Stimulated activated CD4-positive, alpha-beta T cell treated with anti-CD3 and anti-CD28 coated beads, TNF-alpha, amount 100 ng/mL, for 48 hours (primary cell): ENCODE measurements at places on chromosomes 16 and 17.

DNA sequence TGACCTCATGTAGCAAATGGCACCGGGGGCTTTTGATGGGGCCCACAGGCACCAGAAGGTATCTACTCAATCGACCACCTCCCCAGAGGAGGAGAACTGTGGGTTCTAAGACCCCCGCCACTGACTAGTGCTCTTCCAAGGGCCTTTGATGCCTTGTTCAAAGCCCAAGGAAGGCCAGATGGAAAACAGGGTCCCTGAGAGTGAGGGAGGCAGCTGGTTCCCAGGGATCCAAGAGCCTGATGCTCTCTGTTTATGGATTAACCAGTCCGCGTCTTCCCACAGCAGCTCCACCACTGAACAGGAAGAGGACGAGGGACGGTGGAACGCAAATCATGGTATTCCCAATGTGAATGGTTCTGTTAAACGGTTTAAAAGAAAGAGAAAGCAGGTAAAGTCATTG lies 7.6 kb downstream of the PHB1 start:
- no peak for DNase-seq

DNA sequence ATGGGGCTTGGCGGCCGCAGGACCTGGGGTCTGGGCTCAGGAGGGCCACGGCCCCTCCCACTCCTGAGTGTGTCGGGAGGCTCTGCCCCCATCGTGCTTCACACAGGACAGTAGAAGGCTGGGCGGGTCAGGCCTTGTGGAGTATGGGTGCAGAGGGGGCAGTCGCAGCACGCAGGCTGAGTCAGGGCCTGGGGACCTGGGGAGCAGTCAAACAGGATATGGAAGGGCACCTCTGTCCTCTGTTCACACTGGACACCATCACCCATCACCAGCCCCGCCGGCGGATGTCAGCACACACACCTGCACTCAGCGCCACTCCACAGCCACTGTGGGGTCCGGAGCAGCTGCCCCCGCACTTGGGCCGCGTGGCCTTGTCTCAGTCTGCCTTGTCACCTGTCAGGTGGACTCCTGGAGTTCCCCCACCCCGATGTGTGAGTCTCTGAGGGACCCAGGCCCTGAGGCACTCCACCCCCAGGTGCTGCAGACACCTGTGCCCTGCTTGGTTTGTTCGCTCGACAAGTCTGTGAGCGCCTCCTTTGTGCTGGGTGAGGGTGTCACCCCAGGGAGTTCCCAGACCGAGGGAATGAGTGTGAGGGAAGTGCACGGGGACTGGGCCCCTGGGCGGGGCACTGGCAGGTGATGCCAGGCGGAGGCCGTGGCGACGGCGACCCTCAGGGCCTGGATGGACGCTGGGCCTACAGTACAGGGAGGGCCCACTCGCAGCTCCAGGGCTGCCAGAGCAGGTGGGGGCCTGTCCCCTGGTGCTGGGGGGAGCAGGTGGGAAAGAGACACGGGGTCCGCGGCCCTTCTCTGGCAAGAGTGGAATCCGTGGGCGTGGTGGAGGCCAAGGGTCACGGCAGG lies 31.7 kb downstream of the ZFPM1 start:
- no peak for DNase-seq

- DNase-seq: no peak
Observed at GRCh38 chr17:32305049-32305448, 36.9 kb downstream of the C17orf75 start.

- DNase-seq: no peak
Observed at GRCh38 chr17:50060951-50061712, 5.2 kb downstream of the ITGA3 start.

GRCh38 chr16:80441935-80442334 lies 98.9 kb upstream of the DYNLRB2 start:
- no peak for DNase-seq

GRCh38 chr17:32917842-32918241 lies 10.1 kb upstream of the TMEM98 start:
- DNase-seq: no peak

GRCh38 chr16:29825145-29826044 lies 5.1 kb downstream of the MVP start:
- no peak for DNase-seq

- no peak for DNase-seq
Observed at GRCh38 chr16:1225051-1225451, at the start of gene TPSG1. TPSG1 (minus strand) TSS chr16:1225268; CDS start chr16:1225252, 16 bp downstream.

GRCh38 chr16:18048853-18049546 lies 287.5 kb downstream of the NPIPA8 start:
- DNase-seq: no peak

DNA sequence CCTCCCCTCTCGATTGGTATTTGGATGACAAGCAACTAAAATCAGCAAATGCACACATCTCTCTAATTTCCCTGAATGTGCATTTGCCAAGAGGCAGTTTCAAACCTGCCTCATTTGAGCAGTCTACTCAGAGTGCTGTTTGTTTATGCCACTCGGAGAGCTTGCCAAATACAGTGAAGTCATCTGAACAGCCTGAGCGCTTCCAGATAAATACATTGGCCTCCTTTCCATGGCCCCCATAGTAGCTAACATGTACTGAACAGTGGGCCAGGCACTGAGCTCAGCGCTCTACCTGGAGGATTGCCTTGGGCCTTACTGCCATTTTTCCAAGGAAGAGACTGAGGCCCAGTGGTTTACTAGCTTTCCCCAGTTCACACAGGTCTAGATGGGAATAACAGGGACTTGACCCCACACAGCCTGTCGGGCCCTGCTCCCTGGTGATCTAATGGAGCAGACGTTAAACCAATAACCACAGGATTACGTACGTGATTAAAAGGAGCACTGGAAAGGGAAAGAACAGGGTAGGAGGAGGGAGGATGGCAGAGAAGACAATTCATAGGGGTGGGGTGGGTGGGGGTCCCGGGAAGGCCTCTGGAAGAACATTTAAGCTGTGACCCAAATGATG lies 18.7 kb upstream of the ANKRD40CL start:
- no peak for DNase-seq

DNA sequence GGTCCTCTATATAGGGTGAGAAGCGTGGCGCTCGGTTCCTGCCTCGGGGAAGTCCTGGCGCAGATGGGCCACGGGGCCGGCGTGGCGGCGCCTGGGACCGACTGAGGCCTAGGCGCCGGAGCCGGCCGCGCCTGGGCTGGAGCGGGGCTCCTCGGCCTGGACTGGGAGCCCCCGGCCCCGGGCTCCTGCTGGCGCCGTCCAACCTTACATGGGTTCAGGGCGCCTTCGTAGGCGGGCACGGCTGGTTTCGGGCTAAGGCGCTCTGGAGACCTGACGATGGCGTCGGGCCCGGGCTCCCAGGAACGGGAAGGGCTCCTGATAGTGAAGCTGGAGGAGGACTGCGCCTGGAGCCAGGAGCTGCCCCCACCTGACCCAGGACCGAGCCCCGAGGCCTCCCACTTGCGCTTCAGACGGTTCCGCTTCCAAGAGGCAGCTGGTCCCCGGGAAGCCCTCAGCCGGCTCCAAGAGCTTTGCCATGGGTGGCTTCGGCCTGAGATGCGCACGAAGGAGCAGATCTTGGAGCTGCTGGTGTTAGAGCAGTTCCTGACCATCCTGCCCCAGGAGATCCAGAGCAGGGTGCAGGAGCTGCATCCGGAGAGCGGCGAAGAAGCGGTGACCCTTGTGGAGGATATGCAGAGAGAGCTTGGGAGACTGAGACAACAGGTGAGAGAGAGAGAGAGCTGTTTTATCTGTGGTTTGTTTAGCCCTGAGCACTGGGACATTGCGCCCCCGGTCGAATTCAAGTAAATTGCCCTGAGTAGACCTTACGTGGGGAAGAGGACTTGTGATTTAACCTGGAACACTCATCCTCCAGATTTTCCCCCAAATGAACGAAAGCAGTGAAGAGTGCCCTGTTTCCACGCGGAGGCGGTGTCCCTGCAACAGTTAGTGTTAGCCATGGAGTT lies 504 bp downstream of the ZNF263 start:
- DNase-seq: peak; percentile 8

DNA sequence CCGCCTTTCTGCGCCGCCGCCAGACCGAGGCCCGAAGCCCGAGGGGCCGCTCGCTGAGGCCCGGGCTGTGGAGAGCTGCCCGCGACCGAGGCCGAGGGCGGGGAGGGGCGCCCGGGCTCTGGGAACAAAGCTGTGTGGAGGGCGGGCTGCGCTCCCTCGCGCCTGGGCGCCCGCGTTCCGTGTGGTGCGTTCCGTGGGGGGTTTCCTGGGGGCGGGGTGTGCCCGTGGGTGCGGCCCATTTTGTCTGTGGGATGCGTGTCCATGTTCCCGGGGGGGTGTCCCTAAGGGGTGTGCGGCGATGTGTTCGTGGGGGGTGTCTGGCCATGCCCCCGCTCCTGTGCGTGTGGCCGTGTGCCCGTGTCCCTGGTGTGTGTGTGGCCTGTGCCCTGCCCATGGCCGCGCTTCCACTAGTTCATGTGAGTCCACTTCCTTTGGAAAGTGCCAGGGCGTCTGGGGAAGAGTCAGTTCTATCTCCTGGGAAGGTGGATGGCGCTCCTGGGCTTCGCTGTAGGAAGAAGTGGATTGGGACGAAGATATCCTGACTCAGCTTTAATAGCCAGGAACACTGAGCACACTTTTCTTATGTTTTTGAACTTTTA lies 520 bp downstream of the JPT2 start:
- no peak for DNase-seq

DNA sequence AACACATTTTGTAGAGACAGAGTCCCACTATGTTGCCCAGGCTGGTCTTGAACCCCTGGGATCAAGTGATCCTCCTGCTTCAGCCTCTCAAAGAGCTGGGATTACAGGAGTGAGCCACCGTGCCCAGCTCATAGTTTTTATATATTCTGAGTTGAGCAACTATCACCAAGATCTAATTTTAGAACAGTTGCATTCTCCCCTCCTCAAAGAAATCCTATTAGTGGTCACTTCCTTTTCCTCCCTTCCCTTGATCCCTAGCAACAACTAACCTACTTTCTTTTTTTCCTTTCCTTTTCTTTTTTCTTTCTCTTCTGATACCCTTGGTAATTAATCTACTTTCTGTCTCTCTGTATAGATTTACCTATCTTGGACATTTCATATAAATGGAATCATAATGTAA lies 61.5 kb upstream of the B4GALNT2 start:
- DNase-seq: no peak

DNA sequence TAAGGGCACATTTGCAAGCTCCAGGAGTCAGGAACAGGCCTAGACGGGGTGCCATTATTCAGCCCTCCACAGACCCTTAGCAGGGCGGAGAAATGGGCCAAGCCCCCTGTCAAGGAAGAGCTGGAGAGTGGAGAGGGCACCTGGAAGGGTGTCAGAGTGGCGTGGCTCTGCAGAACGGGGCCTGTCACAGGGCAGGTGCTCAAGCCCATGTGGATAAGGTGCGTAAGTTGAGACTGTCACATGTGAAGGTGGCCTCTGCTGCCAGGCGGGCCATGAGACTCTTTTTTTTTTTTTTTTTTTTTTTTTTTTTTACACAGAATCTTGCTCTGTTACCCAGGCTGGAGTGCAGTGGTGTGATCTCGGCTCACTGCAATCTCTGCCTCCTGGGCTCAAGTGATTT lies 12.0 kb upstream of the CRISPLD2 start:
- no peak for DNase-seq

GRCh38 chr16:22388101-22388644 lies 13.8 kb upstream of the CDR2 start:
- no peak for DNase-seq

DNA sequence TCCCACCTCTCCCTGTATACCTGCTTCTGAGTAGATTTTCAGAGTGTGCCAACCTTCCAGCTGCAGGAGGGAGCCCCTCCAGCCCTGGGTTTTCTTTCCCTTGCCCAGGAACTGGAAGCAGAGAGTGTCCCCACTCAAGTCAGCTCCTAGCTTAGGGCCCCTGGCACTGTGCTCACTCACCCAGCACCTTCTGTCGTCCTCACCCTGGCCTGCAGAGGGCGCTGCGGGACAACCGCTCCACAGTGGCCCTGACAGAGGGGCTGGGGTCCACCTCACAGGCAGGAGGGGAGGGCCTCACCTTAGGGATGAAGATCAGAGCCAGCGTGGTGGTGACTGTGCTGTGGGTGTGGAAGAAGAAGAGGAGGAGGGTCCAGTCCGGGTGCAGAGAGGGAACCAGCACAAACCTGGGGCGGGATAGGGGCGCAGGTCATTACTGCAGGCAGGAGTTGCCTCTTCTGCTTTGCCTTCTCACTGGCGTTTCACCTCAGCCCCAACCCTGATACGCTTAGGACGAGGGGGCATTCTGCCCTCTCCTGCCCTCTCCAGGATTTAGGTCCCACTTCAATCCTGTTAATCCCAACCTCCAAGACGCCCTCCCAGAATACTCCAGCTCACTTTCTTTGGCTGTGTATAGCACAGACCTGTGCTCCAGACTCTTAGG lies 10.0 kb downstream of the GPR179 start:
- DNase-seq: peak; percentile 40

GRCh38 chr16:14015948-14016347 lies 55.2 kb upstream of the MRTFB start:
- no peak for DNase-seq

- no peak for DNase-seq
Observed at GRCh38 chr17:10457952-10458351, 11.4 kb downstream of the MYH4 start.

GRCh38 chr16:82682767-82683166 lies 56.0 kb downstream of the CDH13 start:
- DNase-seq: no peak

GRCh38 chr16:3347586-3347985 lies 8.1 kb upstream of the OR2C1 start:
- no peak for DNase-seq

DNA sequence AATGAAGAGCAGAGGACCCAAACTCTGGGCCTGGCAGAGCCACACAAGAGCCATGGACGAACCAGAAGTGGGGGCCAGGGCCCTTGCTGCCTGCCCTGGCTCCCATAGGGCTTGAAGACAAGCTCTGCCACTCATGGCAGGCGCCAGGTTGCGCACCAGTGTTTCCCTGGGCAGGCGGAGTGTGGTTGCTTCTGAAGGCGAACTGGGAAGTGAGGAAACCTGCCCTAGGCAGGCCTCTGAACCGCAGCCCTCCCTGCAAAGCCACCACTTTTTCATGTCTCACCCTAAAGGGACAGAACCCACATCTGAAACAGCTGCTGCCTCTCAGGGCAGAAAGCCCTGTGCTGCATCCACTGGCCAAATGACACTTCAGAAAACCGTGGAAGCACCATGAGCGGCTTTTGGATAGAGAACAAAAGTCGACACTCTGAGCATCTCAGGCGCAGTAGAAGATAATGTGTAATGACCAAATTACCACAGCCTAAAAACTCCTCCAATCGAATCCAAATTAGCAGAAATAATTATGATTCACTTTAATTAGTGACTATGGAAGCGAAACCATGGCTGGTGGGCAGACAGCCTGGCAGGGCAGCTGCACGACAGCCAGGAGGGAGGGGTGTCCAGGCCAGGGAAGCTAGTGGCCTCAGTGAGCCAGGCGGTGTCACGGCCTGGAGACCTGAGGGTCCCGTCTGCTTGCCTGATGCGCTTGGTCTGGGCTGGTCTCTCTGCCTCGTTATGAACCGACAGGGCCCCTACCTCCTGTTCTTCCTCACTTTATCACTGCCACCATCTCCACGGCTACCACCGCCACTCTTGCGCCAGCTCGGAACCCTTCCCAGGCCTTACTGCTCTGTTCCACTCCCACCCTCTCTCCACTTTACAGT lies 59.1 kb downstream of the PRMT7 start:
- DNase-seq: no peak
